ENCODE measurements at places on chromosomes 4 and X. TPM values are rescaled to one million over a fixed set of nuclear protein-coding genes. Genes with fewer than 3 reads are reported as not detected.

SLC34A2 gene
- total RNA-seq = not detected

PRSS12 gene
- total RNA-seq = 120 TPM

CSAG1 gene
- total RNA-seq = not detected

GLRA2 gene
- total RNA-seq = not detected

CXCL8 gene
- total RNA-seq = 187 TPM

FSTL5 gene
- 0.05 TPM for total RNA-seq

GRPR gene
- total RNA-seq = 0.05 TPM

HS6ST2 gene
- 0.42 TPM for total RNA-seq

GRPEL1 gene
- total RNA-seq = 44.9 TPM

MAGEA8 gene
- not detected for total RNA-seq

RNF212 gene
- total RNA-seq = 1.8 TPM

RS1 gene
- not detected for total RNA-seq

MUC7 gene
- total RNA-seq = not detected

ARMCX1 gene
- 32.0 TPM for total RNA-seq

DKC1 gene
- 53.6 TPM for total RNA-seq

AVPR2 gene
- not detected for total RNA-seq

ATP6AP1 gene
- 125 TPM for total RNA-seq

AKAP14 gene
- total RNA-seq = not detected

SLC7A11 gene
- 34.4 TPM for total RNA-seq

PABPC1L2B gene
- not detected for total RNA-seq

DNAAF6 gene
- total RNA-seq = not detected

BEX3 gene
- 243 TPM for total RNA-seq
